Activated T-cell treated with anti-CD3 and anti-CD28 coated beads, Interleukin-2, amount 50 U/mL, for 4 hours (primary cell): ENCODE measurements at places on chromosomes 1 and 21. TPM values are rescaled to one million over a fixed set of nuclear protein-coding genes. Genes with fewer than 3 reads are reported as not detected.

Gene RGSL1
- not detected for total RNA-seq

Gene RBP7
- not detected for total RNA-seq

Gene MAP1LC3C
- total RNA-seq: not detected

Gene AVPR1B
- total RNA-seq: not detected
